ENCODE measurements at places on chromosomes 1 and 21. TPM values are rescaled to one million over a fixed set of nuclear protein-coding genes. Genes with fewer than 3 reads are reported as not detected.

The ZBTB8B gene
- total RNA-seq, result 0.45 TPM

- DNase-seq, result peak; percentile 85
These were observed 1.0 kb upstream of the PIGV start for GRCh38 chr1:26786437-26787380.

GRCh38 chr1:228090613-228091081 is 8.1 kb downstream of the ARF1 start:
- no peak for DNase-seq

GRCh38 chr1:9996624-9997582 is at the start of gene RBP7:
RBP7 (plus strand) TSS chr1:9997228; CDS start chr1:9997259, 31 bp downstream.
- peak; percentile 24 for DNase-seq

- peak; percentile 54 for DNase-seq
These were observed 80.2 kb upstream of the GREM2 start for GRCh38 chr1:240691909-240692705.

The ERICH3 gene
- total RNA-seq, result not detected

DNA sequence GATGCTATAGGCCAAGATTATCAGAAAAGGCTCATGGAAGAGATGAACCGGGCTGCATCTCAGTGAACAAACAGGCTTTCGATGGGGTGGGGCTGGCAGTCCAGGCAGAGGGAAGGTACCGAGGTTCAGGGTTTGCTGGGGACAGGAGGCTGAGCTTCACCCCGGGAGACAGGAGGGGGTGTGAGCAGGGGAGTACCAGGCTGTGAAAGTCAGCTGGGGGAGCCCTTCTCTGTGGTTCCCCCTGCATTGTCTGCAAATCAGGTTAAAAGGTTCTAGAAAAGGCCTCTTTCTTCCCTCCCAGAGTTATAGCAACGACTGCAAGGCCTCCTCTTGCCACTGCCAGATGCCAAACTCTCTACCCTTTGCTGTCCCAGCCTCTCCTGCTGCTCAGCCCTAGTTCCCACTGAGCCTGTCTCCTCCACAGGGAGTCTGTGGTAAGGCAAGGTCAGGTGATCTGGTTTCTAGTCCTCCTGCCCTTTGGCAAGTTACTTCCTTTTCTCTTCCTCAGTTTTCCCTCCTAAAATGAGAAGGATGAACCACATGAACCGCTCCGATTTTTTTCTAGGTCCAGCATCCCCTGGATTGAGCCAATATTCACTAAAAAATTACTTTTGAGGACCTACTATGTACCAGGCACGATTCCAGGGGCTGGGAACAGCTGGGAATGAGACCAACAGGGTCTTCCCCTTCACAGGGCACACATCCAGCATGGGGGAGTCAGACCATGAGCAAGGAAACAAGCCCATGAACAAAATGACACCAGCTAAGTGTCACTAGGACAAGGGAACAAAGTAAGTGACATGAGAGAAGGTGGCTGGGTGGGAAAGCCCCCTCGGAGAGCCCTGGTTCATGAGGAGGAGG is 7.2 kb downstream of the LAD1 start:
- no peak for DNase-seq

The GUCA2A gene
- not detected for total RNA-seq

DNA sequence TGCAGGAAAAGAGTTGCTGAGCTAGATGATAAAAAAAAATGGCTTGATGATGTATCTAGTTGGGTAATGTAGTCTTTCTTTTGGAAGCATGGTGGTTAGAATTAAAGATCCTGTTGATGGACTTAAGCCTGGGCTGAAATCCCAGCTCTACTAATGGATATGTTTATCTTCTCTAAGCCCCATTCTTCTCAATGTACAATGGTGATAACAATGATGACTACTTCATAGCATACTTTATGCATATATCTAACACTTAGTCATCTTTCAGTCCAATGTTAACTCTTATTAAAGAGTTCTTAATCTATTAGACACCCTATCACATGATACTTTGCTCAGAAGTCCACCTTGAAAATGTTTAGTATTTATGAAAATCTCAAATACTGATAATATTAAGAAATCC is 189.5 kb downstream of the PLA2G4A start:
- no peak for DNase-seq

DNA sequence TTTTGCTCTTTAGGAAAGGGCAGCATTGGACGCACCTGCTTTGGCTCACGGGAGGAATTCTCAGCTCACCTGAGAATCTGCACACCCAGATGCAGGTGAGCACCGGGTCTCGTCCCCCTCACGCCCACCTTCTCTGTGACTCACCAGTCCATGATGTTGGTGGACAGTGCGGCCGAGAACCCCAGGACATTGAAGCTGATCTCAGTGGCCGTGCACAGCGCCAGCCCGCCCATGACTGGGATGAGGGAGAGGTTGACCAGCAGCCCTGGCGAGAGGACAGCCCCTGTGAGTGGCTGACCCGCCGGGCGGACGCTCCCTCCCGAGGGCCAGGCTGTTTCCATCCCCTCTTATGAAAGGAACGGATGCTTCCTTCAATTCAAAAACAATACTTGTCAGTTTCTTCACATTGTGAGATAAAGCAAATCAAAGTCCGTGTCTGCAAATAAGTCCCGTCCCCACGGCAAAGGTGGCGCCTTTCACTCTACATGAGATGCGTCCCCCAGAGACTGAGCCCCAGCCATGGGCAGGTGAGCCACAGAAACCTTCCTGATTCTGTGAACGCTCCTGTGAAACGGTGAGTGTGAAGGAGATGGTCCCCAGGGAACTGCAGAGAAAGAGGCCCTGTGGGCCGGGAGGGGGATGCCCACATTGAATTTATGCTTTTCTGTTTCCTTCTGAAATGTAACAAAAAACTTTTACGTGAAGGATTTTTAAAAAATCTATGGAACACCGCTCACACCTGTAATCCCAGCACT is 12.7 kb upstream of the CDK11B start:
- no peak for DNase-seq

Data from Daoy (cell line).